CD4-positive, alpha-beta T cell (primary cell): ENCODE measurements at places on chromosomes 5 and 9.

DNA sequence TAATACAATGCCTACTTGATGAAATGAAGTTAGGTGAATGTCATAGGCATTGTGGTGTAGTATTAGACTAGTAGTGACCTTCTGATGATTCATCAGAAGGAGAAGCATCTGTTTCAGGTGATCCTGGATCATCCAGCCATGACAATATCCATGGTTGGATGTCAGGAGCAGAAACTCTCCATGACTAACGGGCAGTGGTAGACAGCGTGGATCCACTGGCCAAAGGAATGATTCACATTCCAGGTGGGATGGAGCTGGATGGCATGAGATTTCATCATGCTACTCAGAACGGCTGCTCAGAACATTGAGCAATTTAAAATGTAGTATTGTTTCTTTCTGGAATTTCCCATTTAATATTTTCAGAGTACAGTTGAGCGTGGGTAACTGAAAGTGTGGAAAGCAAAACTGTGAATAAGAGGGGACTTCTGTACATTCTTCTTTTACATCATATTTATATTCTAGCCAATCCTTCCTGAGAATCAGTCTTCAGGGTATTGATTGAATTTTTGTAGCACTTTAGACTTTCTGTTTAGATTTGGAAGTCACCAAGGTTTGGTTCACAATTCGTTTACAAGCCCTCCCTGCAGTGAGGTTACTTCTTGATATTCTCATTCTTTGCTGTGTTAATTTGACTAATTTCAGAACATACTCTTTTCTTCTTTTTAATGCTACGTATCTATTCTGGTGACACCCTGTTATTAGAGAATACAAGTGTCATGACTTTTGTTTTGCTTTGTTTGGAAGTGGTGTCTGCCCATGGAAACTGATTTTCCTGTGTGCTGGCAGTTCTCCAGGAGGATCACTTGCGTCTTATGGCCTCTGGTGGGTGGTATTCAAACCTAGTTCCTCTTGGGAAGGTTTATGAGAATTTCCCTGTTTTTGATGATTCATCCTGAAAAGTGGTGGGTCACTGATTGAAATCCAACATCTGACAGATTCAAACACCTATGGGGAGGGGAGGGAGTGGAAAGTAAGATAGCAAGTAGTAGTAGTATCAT, 12.2 kb upstream of the CLINT1 start:
- DNase-seq = peak; percentile 24

- DNase-seq = no peak
Observed at GRCh38 chr5:170266570-170267381, 30.8 kb downstream of the LCP2 start.

DNA sequence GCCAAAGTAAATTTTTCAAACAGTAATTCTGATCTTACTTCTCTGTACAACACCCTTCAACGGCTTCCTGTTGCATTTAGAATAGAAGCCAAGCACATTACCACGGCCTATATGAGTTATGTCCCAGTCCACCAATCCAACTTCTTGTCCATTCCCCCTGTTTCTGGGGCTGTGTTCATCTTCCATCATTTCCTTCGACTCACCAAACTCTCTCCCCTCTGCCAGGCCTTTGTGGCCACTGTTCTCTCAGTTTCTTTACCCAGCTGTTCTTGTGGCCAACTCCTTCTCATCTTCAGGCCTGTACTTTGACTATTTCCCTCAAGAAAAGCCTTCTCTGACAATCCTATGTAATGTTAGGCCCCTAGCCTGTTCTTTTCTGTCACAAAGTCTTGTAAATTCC, 259.4 kb upstream of the EFNA5 start:
- DNase-seq = no peak

GRCh38 chr5:156936972-156937371, 26.1 kb downstream of the TIMD4 start:
- DNase-seq = no peak

DNA sequence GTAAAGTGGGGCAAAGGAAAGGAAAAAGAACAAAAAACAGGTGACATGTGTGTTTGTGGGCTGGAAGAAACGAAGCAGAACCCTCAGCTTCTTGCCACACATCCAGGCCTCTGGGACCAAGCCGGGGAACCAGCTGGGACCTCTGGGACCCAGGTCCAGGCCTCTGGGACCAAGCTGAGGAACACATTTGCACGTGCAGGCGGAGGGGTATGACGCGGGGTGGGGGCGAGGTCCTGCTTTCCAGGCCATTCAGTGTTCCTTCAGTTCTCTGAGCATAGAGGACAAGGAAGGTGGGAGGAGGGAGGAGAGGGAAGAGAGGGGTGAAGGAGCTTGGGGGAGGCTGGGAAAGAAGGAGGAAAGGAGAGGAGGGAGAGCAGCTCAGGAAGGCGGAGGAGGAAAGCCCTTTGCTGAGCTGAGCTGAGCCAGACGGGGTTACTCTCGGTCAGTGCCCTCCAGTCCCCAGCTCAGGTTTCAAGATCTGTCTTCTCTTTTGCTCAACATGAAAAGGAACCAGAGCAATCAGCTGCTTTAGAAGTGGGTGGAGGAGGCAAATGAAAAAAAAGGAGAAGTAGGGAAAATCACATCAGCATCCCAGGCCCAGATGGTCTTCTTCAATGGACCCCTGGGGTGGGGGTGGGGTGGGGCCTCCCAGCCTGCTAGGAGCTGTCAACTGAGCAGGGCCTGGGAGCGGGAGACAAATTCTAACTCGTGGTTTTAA, 59.1 kb downstream of the ABCA1 start:
- DNase-seq = no peak
